ENCODE measurements at places on chromosomes 1 and 21.

- no peak for DNase-seq
Measured at GRCh38 chr1:18199462-18199861, 91.9 kb downstream of the IGSF21 start.

GRCh38 chr1:109668123-109668775 lies 392 bp downstream of the GSTM2 start:
- DNase-seq: no peak

DNA sequence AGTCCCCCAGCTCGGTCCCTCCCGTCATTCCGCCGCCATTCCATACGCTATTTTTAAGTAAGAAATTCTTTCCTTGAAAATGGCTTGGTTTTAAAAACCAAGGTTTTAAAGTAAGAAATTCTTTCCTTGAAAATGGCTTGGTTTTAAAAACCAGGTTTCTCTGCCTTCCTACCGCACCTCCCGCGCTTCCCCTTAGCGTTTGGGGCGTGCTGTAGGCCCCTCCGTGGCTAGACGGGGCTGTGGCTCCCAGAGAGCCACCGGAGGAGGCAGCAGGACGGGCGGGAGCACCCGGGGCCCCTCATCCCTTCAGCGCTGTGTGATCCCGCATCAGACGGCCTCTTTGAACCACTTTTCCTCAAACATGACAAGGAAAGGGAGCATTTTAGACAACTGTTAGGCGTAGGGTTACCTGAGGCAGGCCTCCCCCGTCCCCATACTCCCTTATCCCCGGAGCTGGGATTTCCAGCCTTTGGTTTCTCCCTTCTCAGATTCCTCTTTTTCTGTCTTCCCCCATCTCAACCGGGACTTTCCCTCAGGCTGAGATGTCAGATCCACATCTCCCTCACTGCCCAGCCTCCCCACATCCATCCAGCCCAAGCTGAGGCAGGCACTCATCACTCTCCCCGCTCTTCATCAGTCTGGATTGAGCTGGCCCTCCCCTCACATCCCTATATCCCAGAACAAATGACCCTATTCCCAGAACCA lies 541 bp upstream of the CD58 start:
- DNase-seq: peak; percentile 12

DNA sequence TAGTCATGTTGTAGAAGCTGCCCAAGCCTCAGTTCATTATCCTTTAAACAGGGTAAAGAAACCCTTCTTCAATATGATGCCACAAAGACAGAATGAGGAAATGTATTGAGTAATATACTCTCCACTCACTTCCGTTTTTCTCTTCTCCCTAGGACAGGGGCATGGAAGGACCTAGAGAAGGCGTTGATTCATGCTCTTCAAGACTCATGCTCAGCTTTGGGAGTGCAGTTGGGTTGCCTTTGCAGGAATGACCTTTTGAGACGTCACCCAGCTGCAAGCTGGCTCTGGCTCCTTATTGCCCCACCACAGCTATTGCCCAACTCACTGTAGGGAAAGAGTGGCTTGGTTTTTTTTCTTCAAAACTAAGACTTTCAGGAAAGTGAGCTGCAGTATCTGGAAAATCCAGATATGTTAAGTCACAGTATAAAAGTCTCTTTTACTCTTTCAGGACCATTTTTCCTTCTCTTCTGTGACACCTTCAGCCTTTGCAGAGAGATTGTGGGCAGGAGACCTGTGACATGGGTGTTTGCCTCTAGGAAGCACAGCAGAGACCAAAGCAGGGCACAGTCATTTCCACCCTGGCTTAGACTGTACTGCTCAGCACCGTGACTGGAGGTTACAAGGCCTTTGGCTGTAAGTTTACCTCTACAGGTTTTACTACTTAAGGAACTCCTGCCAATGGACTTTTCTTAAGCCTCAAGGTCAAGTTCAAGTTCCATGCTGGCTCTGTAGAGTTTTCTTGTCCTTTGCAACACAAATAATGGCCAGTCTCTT lies 39.5 kb downstream of the XCL2 start:
- no peak for DNase-seq

- DNase-seq: peak; percentile 28
Measured at GRCh38 chr1:11749203-11749689, 12.7 kb upstream of the C1orf167 start.

DNA sequence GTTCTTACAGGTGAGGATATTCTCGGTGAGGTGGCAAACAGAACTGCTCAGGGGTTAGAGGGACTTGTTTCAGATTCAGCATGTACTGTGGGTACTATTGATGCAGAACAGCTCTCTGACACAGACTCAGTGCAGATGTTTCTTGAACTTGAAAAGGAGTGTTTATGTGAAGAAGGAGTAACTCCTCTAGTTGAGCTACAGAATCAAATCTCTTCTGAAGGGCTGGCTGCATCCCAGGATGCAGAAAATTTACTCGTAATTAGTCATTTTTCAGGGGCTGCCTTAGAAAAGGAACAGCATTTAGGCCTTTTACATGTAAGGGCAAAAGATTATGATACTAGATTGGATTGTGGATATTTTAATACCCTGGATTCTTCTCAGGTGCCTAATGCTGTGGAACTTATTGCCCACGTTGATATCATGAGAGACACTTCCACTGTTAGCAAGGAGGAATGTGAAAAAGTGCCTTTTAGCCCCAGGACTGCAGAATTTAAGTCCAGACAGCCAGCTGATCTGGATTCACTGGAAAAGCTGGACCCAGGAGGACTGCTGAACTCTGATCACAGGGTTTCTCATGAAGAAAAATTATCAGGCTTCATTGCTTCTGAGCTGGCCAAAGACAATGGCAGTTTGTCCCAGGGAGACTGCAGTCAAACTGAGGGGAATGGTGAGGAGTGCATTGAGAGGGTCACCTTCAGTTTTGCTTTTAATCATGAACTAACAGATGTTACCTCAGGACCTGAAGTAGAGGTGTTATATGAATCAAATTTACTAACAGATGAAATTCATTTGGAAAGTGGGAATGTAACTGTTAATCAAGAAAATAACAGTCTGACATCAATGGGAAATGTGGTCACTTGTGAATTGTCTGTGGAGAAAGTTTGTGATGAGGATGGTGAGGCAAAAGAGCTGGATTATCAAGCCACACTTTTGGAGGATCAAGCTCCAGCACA lies 79.6 kb upstream of the BMP8A start:
- DNase-seq: no peak

DNA sequence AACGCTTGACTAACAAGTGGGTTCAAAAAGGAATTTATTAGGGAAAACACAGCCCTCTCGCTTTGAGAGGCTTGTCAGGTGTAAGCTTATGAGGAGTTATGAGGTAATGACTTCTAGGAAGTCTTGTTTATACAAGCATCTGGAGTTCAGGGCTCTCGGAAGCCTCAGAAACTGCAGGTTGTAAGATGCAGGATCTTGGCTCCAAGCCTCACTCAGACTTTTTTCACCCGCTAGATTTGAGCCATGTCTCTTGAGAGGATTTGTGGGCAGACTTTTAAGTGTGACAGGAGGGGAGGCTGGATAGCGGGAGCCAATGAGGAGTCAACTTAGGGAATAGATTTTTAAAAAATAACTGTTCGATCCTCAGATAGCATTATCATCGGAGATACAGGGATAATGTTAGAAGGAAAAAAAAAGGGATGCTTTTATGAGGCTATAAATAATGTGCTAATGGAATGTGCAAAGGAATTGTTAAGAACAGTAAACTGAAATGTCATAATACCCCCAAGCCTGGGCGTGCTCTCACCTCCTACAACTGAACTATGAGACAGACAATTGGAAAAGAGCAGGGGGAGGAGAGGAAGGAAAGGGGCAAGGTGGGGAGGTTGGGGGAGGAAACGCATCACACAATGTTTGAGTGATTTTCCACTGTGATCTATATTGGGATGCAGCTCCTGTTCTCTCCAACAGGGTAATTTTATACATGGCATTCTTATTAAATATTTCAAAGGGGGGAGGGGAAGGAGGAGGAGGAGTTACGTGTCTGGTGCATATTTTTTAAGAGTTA lies 107.4 kb upstream of the ESRRG start:
- DNase-seq: no peak

DNA sequence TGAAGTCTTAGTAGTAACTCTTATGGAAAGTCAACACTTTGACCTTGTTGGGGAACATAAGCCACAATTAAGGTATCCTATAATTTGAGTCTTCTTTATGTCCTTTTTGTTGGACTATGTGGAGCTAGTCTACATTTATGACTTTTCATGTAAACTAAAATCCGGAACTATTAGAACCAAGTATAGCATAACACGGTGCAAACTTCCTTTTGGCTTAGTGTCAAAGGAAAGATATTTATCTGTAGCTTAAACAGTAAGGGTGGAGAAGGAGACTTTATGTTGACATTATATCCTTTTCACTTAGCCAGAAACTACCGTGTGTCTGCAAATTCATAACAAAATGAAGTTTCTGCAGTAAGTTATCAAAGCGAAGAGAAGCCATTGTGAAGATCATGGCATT lies 7.3 kb downstream of the UAP1 start:
- no peak for DNase-seq

DNA sequence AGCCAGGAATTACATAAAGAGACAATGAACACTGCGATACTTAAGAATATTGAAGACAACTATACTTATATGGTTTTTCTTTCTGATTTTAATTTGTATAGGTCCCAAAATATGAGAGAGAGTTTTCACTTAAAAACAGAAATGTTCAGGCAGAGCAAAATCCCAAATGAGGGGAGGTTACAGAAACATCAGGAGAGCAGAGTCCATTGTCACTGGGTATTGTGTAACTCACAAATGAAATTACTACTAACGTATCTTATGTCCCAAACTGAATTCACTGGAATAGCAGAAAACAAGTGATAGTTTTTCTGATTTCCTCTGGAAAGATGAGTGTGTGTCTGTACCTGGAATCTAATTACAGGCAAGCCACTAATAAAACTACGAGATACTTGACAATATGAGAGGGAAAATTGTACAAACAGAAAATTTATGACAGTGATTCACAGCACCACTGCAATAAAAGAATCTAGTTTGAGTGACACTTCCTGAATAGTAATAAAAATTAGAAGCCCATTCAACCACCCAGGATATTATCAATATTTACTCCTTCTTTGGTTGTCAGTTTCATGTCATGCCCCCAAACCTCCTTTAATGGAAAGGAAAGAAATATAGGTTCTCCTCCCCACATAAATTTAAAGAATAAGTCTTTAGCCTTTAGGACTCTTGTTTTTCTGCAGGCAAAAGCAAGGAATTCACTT lies 522.6 kb downstream of the ADGRL2 start:
- DNase-seq: no peak

GRCh38 chr1:170481000-170481399 lies 51.0 kb upstream of the GORAB start:
- DNase-seq: no peak

- DNase-seq: no peak
Measured at GRCh38 chr1:214853340-214853739, 229.2 kb upstream of the KCNK2 start.

GRCh38 chr1:13753636-13754402 lies 53.8 kb downstream of the PRDM2 start:
- no peak for DNase-seq

DNA sequence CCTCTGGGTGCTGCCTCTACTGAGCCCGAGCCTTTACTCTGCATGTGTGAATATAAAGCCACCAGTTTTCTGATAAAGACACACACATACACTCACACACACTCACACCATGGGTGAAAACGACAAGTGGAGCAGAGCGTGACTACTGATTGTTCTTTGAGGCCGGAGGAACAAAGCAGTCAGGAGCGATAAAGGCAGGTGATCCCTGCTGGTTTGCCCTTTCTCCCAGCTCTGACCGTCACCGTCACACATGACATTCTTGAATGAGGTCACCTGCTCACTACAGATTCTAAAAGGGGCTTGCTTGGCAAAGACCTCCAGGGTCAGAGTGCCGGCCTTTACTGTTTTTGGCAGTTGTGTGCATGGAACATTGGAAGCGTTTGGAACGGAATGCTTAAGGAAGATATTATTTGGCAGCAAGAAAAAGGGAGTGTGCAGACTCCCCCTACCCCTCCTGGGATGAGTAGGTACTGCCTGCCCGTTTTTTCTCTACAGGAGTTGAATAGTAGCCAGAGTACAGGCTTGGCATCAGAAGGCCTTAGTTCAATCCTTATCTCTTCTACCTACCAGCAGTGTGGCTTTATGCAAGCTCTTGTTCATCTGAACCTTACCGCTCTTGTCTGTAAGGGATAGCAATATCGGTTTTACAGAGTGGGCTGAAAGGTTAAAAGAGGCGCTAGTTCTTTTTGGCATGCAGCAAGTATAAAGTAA lies 79.7 kb downstream of the PBX1 start:
- DNase-seq: no peak

DNA sequence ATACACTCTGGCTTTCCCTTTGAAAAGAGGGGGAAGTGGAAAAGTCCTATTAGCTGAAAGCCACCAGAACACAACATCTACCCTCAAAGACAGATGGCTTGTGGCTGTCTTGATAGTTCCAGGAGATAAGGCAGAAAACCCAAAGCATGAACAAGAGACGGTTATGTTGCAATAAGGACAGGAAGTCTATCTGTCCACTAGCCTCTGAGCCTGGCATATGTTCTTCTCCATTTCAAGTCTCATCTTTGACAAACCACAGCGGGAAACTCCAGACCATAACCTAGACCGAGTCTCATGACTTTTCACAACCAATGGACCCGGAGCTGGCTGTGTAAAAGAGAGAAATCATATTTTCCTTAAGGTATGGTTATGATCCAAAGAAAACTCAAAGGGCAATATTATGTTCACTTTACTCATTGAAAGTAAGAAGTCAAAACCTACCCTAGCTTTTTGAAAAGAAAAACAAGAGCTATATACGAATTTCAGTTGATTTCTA lies 33.8 kb downstream of the DUSP10 start:
- DNase-seq: peak; percentile 59

- DNase-seq: no peak
Measured at GRCh38 chr21:36064085-36064460, 3.7 kb upstream of the SETD4 start.

GRCh38 chr1:106072909-106073600 lies 983.4 kb upstream of the PRMT6 start:
- no peak for DNase-seq

- DNase-seq: no peak
Measured at GRCh38 chr1:217153361-217153760, 430.1 kb upstream of the ESRRG start.

- no peak for DNase-seq
Measured at GRCh38 chr1:180926164-180926981, 13.7 kb downstream of the KIAA1614 start.
